ENCODE measurements at places on chromosomes 6 and 20.

DNA sequence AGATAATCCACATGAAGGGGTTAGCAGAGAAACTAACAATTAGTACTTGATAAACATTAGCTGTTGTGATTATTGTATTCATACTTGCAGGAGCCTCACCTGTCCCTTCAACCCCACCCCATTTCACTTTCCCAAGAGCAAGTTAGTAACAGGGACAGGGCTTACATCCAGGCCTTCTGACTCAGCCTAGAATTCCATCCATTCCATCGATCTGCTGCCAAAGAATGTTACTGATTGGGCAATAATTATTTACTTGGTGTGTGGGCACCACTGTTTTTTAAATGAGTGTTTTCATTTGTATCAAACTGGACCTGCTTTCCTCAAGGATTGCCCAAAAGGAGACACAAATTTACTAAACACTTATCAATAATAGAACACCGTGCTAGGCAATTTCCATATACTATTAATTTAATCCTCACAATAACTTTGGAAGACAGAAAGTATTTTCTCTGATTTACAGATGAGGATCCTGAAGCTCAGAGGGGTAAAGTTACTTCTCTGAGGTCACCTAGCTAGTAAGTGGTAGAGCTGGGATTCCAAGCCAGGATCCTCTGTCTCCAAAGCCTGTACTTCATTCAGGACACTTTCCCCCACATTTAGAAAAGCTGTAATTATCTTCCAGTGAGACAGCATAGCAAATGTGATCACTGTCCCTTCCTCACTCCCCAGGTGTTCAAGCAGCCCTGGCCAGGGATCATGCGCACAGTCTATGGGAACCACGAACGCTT, 32.8 kb downstream of the GSS start:
- DNase-seq, result no peak

- DNase-seq, result no peak
Observed at GRCh38 chr20:6886065-6886729, 118.7 kb downstream of the BMP2 start.

DNA sequence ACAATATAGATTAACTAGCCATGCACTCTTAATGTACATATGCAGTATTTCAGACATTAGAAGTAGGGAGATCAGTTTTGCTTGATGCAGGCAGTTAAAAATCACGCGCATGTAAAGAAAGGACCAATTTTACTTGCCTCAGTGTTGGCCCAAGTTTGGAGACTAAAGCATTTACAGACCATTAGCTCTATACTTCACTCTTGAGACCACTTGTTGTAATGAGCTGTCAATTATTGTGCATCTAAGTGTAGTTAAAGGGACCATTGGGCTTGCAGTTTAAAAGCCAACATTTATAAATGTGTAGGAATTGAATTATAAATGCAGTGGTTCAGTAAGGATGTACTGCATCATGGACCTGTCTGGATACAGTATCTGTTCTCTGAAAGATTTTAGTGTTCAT, 53.7 kb downstream of the PLCB4 start:
- DNase-seq, result no peak

GRCh38 chr20:16243470-16243869, 329.8 kb downstream of the KIF16B start:
- DNase-seq, result no peak

DNA sequence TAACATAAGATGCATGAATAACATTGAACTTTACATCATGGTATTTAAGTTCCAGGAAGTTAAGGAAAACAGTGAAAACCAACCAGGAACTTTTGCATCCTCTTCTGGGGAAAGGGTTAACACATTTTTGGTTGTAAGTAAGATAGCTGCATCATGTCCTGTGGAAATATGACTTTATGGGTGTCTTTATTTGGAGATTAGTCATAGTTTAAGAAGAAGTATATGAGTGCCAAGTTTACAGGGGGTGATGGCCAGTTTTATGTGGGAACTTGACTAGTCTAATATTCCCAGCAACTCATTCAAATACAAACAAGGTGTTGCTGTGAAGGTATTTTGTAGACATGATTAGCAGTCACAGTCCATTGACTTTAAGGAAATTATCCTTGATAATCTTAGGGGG, 78.0 kb downstream of the PDE10A start:
- no peak for DNase-seq

- no peak for DNase-seq
Observed at GRCh38 chr6:20704325-20705025, 170.2 kb downstream of the CDKAL1 start.

GRCh38 chr6:102229271-102229670, 835.8 kb downstream of the GRIK2 start:
- no peak for DNase-seq

DNA sequence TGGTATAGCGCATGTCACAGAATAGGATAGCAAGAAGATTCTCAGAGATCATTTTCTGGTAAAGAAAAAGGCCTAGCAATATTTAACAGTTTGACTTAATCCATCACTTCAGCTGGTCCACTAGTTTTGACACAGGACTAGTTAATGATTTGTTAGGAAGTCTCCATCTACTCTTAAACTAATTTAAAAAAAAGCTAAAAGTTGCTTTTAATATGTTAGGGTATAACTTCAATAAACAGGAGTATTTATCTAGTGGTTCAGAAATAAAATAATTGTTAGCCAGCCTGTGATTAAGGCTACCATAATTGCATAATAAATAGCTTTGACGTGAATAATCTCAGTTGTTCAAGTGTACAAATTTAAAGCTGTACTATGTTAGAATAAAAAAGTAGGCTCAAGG, 195.6 kb downstream of the FUT9 start:
- DNase-seq, result no peak

DNA sequence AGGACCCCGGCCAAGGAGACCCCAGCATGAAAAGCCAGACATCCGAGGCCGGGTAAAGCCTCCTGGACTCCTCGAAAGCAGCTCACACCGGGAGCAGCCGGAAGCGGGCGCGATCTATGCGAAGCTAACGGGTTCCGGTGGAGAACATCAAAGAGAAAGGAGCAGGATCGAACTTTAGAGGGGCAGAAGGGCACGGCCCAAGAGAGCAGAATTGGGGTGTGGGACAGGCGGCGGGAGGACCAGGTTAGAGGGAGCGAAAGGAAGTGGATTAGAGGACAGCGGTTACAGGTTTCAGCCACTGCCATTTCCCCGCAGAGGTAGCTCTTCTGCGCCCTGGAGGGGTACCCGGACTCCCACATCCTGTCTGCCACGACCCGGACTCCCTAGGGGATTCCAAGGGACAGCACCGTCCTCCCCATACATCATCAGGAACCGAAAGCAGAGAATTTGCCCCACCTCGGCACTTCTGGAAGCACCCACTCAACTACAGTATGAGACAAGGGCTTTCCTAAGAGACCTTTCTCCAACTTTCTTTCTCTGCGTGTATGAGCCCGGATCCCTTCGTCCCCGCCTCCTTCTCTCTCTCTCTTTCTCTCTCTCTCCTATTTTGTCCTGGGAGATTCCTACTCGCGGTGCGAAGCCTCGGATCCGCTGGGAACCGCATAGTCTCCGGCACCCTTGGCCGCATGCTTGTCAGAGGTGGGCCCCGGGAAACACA, 507 bp upstream of the VGLL2 start:
- no peak for DNase-seq

DNA sequence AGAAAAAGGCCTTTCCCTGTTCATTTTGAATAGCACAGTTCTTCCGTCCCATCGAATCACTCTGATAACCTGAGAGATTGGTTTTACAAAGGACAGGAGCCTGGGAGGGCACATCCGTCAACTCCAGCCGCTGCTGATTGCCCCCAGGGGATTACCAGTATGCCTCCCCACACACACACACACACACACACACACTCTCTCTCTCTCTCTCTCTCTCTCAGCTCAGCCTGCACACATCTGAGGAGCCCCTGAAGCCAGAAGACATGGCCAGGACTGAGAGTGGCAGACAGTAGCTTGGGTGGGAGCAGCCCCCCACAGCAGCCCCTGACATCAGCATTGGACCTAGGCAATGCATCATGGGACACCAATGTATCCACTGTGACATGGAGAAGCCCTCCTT, 13.2 kb upstream of the CDH4 start:
- DNase-seq, result no peak

GRCh38 chr6:75501756-75502155, 8.2 kb upstream of the FILIP1 start:
- no peak for DNase-seq

DNA sequence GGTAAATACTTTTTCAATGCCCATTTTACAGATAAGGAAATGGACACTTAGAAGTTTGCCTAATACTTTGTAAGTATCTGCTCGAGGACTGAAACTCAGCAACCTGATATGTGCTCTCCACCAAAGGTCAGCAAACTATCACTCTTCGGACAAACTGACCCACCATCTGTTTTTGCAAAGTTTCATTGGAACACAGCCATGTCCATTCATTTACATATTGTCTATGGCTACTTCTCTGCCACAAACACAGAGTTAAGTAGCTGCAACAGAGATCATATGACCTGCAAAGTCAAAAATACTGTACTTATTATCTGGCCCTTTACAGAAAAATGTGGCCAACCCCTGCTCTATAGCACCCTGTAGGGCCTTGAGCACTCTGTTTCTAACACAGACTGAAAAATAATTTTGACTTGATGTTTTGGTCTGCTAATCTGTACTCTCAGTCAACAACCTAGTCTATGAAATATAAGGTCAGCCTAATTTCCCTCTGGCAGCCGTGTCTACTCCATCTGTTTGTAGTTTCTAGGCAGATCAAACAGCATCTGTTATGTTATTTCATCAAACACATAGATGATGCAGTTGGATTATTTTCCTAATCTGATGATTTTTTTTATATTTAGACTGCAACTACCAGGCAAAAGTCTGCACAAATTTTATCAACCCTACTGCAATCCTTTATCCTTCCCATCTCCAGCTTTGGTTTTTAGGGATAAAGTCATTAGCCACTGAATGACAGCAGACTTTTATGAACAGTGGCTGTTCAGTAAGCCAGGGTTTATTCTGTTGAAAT, 41.4 kb upstream of the BEND6 start:
- DNase-seq, result no peak

DNA sequence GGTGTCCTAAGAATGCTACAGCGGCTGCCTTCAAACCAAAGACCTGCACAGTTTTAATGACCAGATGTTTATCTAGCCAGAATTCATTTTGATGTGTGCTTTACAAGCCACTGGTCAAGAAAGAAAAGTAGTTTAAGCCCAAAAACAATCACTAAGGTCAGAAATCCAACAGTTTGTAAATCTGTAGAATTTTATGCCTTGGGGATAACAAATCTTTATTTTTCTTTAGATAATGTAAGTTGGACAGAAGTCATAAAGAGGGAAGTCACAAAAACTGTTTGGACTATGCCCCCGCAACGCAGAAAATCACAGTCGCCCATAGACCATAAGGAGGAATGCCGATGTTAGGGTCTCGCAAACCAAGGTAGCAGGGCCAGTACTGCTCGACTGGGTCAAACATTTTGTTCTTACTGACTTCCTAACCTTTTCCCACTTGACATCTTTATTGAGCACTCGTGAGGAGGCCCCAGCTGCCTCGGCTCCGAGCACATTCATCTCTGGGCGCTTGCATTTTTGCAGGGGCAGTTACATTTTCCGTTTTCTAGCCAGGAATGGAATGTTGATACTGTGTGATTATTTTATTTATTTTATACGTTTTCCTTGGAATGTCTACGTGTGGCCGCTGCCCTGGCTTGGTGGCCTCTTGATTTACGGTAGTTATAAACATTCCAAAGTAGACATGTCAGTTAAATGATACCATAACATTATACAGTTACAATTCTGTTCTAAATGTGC, 56.7 kb upstream of the APCDD1L start:
- DNase-seq, result no peak

GRCh38 chr20:54200487-54201267, 7.2 kb upstream of the PFDN4 start:
- DNase-seq, result no peak

- DNase-seq, result no peak
Observed at GRCh38 chr20:21338291-21338690, 35.2 kb downstream of the XRN2 start.

DNA sequence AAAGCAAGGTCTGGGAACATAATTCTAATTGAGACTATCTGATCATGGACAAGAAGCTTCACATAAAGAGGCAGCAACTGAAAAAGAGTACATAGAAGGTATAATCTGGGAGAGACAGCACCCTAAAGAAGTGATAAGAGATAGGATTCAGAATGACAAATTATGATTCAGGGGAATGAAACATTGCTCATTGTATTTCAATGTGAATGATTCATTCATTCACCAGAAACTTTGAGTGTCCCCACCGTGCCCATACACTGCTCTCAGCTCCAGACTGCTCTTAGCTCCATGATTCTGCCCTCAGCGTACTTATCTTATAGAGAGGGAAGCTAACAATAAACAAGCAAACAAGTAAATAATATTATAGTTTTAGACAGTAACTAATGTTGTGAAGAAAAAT, 329.3 kb upstream of the IRAK1BP1 start:
- DNase-seq, result no peak

DNA sequence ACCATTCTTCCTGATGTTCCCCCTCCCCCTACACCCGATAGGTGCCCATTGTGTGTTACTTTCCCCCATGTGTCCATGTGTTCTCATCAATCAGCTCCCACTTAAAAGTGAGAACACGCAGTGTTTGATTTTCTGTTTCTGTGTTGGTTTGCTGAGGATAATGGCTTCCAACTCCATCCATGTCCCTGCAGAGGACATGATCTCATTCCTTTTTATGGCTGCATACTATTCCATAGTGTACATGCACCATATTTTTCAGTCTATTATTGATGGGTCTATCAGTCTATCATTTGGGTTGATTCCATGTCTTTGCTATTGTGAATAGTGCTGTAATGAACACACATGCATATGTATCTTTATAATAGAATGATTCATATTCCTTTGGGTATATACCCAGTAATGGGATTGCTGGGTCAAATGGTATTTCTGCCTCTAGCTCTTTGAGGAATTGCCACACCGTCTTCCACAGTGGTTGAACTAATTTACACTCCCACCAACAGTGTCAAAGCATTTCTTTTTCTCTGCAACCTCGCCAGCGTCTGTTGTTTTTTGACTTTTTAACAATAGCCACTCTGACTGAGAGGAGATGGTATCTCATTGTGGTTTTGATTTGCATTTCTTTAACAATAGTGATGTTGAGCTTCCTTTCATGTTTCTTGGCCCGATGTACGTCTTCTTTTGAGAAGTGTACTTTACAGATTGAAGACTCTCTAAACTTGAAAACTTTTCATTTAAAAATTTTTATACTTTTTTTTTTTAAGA, 41.0 kb upstream of the GCNT2 start:
- no peak for DNase-seq

GRCh38 chr20:39264506-39265172, 302.5 kb downstream of the DHX35 start:
- DNase-seq, result peak; percentile 21

Data from activated CD8-positive, alpha-beta memory T cell treated with anti-CD3 and anti-CD28 coated beads, Interleukin-2, amount 50 U/mL, for 4 hours (primary cell).